NCI-H1930 (cell line): ENCODE measurements at places on chromosomes 2 and 18.

DNA sequence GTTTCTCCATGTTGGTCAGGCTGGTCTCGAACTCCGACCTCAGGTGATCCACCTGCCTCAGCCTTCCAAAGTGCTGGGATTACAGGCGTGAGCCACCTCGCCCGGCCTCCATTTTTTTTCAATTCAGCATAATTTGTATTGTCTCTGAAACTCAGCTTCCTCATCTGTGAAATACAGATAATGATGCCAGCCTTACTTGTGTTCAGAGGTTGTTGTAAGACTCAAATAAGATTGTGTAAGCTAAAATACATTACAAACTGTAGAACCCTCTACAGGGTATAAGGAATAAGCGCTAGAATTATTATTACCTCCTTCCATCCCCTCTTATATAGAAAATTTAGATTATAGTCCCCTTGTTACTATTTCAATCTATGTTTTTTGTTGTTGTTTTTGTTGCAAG, 24.8 kb upstream of the STARD7 start:
- DNase-seq = no peak

DNA sequence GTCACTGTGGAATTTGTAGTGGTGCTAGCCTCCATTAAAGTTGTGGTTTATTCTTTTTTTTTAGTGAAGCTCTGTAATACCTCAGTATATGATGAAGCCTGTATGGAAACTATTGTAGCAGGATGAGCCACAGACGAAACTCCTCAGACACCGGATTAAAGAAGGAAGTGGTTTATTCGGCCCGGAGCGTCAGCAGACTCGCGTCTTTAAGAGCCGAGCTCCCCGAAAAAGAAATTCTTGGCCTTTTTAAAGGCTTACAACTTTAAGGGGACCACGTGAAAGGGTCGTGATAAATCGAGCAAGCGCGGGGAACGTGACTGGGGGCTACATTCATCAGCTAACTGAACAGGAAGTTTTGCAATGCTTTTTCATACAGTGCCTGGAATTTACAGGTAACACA, 8.1 kb upstream of the CCL20 start:
- DNase-seq = no peak

DNA sequence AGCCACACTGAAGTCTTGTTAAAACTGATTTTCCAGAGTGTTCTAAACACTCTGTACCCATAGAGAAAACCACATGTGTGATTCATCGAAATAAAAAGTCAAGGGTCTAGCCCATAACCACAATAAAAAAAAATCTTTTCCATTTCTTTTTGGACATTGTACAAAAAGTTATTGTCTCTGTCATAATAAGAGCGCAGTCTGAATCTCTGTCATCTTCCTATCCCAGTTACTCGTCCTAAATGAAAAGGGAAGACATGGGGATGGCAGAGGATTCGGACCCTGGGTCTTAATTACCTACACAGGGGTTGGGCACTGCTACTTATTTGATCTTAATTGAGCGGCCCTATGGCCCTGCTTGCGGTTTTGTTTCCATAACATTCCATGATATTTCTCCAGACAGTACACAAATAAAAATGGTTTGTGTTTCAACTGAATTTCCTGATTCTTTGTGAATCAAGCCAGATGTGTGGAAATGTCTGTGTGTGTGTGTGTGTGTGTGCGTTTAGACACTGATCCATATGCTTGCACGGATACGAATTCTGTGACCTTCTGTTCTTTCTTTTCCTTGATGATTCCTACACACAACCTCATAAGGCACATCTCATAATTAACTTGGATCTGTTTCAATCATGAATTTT, 133.4 kb upstream of the SPATS2L start:
- DNase-seq = no peak

DNA sequence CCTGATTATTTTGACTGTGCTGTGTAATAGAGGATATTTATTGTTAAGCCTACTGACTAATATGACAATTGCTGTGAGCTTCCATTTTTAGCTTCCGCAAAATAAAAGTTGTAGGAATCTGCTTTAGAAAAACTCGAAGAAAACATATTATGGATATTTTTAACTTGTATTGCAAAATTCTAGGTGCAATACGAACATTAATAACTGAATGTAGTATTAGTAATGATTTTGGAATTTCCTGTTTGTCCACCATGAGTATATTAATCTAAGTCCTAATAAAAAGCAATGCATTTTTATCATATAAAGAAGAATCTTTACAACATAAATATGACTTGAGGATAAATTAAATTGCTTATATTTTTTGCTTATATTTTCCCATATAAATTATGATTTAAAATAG, 2.4 kb upstream of the DSC3 start:
- no peak for DNase-seq

GRCh38 chr18:52339891-52340371, at the start of gene DCC:
Gene DCC (plus strand): TSS chr18:52340197. CDS start chr18:52340788, 591 bp downstream.
- DNase-seq = no peak
